ENCODE measurements at places on chromosomes 2 and 18.

GRCh38 chr2:238888781-238889180 lies 40.9 kb downstream of the TWIST2 start:
- DNase-seq = no peak

GRCh38 chr2:37201766-37202165 lies 5.5 kb downstream of the CEBPZOS start:
- peak; percentile 44 for DNase-seq

- no peak for DNase-seq
Observed at GRCh38 chr2:148483665-148484064, 160.9 kb upstream of the EPC2 start.

GRCh38 chr2:31347319-31347718 lies 67.2 kb downstream of the XDH start:
- no peak for DNase-seq

DNA sequence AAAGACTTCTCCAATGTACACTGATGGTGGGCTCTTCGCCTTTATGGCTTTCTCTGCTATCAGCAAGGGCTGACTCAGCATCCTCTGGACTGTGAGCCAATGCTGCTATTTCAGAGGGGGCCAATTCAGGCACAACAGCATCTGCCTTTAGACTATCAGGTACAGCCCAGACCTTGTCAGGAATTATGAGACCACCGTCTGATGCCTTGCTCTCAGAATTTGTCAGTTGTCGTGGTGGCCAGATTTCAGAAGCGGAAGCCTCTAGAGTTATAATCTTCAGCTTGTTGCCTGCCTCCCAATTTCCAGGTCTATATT lies 92.7 kb downstream of the ALPK2 start:
- no peak for DNase-seq

- DNase-seq = no peak
Observed at GRCh38 chr2:47724221-47724981, 58.5 kb upstream of the MSH6 start.

DNA sequence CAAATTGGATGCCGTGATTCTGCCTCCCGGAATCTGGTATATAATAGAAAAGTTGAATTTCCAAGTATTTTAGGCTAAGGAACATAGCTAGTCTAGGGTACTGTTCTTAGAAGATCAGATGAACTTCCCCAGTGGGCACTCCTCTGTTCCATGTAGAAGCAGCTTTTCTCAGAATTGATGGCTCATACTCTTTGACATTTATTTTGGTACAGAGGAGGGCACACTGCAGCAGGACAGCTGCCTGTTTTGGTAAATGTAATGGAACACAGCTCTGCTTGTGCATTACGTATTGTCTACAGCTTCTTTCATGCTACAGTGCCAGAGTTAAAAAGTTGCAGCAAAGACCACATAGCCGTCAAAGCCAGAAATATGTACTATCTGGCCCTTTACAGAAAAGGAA lies 10.8 kb downstream of the YPEL5 start:
- no peak for DNase-seq

- DNase-seq = no peak
Observed at GRCh38 chr2:157468931-157469708, 25.2 kb upstream of the CYTIP start.

GRCh38 chr18:46110406-46110805 lies 6.2 kb downstream of the HAUS1 start:
- no peak for DNase-seq

DNA sequence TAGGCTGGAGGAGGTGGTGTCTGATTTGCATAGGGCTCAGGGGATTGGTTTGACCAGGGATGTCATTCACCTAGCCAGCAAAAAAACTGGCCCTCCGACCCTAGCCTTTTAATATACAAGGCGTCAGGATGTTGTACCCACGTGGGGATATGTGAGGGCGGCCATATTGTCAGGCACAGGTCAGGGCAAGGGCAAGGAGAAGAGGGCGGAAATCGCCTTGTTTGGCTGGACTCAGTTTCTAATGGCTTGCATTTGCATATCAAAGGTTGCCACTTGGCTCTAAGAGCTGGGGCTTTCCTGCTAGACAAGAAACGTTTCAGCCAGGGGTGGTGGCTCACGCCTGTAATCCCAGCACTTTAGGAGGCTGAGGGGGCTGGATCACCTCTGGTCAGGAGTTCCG lies 24.9 kb upstream of the PDCL3 start:
- DNase-seq = no peak

GRCh38 chr18:33755931-33756560 lies 178.0 kb downstream of the ASXL3 start:
- DNase-seq = no peak

- DNase-seq = peak; percentile 22
Observed at GRCh38 chr2:61670591-61671501, 132.7 kb upstream of the XPO1 start.

DNA sequence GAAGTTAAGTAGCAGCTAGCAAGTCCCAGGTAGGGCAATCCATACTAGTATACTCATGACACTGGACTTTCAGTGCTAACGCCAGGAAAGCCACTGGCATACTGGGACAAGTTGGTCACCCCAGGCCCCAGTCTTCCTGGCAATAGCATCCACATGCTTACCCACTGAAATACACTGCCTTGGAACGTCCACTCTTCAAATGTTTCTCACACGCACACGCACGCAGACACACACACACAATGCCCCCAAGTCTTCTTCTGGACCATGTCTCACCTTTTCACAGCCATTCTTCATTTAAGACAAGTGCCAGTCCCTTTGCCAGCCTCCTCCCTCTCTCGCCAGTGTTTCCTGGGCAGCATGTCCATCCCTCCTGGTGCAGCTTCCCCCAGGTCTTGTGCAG lies 8.7 kb upstream of the TEX261 start:
- no peak for DNase-seq

GRCh38 chr2:43052944-43053306 lies 173.5 kb downstream of the ZFP36L2 start:
- DNase-seq = no peak

DNA sequence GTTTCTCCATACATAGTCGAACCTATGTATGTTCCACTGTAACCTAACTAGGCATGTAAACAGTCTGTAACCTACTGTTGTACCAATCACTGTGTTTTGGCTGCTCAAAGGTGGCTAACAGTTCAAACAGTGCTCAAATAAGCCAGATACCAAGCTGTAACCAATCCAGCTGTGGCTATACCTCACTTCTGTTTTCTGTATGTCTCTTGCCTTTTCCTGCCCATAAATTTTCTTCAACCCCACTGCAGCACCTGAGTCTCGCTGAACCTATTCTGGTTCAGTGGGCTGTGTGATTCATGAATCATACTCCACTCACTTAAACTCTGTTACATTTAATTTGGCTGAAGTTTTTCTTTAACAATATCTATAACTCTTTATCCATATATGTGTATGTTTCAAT lies 340.7 kb downstream of the LPIN1 start:
- DNase-seq = no peak

GRCh38 chr2:118058951-118059350 lies 29.3 kb upstream of the INSIG2 start:
- DNase-seq = no peak

- DNase-seq = no peak
Observed at GRCh38 chr2:12534646-12535263, 182.0 kb upstream of the TRIB2 start.

DNA sequence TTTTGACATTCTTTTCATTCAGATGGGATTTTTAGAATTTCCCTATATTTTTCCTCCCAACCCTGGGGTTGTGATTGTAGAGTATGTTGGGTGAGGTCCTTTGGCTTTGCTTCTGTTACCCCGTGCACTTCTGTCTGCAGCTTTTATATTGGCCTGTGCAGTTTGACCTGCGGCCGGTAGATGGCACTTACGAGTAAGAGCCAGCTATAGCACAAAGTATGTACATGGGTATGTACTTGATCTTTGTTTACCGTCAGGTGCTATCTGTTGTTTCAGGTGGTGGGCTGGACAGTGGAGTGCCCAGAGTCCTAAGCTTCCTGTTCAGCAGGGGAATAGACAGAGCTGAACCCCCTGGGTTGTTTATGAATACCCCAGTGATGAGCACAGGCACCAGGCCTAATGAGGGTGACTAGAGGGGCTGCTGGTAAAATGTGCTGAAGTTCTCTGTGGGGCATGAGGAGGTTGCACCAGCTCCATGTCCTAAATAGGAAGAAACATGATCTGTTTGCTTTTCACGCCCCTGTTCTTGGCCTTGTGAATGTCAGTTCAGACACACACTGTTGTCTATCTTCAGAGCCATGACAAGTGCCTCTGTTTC lies 58.9 kb upstream of the THUMPD2 start:
- no peak for DNase-seq

DNA sequence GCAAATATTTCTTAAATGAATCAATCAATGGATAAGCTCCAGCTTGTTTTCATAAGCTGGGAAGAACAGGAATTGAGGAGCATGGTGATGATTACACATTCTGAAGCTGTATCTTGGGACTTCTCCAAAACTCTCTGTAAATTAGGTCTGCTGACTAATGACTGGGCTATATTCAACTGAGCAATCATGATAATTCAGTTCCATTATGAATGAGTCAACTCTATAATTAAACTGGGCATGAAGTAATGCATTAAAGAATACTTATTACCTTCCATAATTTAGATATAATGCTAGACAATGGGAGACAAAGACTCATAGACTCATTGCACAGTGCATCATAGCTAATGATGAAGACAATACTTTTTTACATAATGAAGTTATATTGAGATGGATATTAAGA lies 207.4 kb downstream of the CBLN2 start:
- no peak for DNase-seq

DNA sequence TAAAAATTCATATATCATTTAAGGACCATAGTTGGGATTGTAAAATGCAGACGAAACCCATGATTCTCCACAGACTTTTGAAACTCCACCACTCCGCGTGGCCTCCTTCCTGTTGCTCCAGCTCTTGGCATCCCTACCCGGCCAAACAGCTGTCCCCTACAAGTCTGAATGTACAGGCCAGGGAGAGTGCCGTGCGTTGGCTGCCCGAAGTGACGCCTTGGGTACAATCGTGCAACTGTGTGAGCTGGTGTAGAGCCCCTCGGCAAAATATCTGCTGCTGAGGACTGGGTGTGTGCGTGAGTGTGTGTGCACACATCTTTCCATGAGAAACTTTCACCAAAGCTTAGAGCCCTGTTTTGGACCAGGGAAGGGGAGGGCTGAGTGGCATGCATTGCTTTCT lies 43.8 kb upstream of the ZNF516 start:
- no peak for DNase-seq

DNA sequence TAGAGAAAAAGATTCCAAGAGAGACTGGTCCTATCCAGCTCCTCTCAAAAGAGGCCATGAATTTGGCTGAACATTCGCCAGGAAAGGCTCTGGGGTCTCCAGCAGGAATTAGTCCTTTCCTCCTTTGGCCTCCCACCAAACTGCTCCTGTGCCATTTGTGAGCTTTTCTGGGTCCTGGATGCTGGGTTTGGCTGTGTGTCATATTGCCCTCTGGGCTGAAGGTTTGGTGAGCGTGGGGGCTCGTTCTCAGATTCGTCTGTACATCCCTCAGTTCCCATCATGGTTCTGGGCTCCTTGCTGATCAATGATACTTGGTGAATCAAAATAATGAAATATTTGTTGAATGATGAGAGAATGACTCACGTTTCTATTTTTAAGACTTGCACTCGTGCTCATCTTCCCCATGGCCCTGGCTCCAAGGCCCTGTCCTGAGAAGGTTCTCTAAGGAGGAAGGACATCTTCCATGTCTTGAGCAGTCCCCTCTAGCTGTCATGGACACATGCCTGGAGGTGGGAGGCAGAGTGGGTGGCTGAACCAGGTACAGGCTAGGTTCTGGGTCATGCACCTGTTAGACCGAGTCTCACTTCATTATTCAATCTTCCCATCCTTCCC lies 47.8 kb upstream of the RHOB start:
- no peak for DNase-seq

DNA sequence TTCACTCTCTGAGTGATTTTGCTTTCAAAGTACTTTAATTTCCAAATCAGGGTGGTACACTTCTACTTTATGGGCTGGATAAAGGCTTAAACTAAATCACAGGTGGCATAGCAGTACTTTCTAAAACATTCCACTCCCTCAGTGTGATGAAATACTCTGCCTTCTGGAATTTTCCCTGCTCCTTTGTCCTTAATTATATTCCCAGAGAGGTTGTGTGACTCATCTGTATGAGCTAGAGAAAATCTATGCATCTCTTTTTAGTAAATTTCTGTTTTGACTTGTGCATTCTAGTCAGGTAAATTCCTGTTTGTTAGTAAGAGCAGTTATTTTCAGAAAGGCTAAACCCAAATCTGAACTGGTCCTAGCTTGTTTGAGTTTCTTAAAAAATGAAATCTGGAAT lies 29.0 kb upstream of the PLA2R1 start:
- no peak for DNase-seq

DNA sequence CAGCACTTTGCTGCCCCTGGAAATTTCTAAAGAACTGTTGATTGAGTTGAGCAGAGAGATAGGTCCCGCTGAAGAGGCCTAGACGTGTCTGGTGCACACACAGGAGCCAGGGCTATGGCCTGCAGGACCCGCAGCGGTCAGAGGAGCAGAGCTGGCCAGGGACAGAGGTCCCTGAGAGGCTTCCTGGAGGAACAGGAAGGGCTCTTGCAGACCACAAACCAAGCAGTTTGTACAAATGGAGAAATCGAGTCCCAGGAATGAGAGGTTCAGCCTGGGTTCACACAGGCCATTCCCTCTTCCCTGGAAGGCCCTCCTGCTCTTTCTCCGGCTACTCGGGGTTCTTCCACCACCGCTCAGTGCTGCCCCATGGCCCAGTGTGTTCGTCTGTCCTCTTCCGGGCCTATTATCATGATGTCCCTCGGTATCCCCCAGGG lies 1.2 kb upstream of the BIN1 start:
- no peak for DNase-seq

DNA sequence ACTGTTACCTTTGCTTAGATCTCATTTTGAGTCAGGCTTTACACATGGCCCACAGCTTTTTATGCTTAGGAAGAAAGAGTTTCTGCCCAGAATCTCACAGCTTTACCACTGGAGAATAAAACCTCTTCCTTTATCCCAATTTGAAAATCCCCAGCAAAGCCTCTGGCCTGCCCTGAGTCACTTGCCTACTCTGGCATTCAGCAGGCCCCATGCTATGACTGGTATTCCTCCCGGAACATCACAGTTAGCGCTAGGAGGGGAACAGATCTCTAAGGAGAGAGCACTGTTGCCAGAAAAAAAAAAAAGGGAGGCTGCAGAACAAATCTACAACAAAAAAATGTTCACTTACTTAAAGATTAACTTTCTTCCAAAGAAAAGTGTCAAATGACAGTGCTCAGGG lies 152.9 kb upstream of the DNMT3A start:
- DNase-seq = no peak

DNA sequence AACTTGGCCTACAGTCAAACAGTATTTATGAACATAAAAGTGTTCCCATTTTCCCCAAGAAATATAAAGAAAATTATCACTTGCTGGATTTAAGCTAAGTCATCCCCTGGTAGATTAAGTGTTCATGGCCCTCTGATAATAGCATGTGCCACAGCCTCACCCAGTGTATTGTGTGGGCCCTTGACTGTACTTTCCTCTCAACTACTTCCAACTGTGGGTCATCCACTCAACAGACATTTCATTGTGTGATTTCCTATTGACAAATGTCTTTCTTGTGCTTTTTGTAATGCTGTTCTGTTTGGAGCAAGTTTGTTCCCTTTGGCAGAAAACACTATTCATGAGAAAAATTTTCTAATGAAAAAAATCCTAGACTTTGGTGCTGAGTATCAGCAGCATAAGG lies 48.4 kb upstream of the TMEM17 start:
- DNase-seq = no peak
